Pancreas (tissue), 10 donors: ENCODE measurements at places on chromosomes 16 and 17. TPM values are rescaled to one million over a fixed set of nuclear protein-coding genes. Genes with fewer than 3 reads are reported as not detected.

DNA sequence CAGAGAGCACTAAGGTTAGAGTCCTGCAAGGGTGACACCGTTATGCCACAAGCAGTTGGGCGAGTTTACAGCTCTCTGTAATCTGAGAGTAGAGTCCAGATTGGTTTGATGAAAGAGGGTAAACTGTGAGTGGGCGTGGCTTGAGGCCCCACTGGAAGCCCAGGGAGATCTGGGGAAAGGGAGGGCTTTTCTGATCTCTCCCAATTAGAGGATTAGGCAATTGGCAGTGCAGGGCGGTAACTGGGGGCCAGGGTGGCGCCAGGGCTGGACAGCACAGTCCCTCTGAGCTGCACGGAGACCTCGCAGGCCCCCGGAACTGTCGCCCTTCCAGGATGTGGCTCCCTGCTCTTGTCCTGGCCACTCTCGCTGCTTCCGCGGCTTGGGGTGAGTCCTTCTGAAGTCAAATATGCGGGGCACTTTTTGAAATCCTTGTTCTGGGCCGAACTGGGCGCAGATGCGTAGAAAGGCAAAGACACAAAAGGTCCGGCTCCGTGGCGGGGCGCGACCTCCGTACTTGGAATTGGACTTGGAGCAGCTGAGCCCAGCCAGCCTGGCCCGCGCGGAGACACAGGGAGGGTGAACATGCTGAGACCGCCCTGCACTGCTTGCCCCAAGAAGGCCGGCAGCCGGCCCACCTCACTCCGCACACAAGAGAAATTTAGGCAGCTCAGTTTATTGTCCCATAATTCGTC, 72.4 kb downstream of the CES1 start:
- DNase-seq = no peak

DNA sequence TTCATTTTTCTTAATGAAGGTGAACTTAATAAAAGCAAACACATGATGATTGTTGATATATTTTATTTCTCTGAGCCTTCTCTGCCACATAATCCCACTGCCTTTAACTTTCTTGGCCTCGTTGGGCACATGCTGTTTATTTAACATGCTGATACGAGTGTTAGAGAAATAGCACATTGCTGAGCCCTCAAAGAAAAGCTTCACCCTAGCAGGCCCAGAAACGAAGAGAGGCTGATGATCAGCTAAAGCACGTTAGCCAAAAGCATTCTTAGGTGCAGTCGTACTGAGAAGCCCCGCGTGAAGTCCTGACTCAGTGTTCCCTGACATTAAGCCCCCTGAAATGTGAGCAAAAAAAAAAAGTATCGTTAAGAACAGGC, 122.8 kb downstream of the CCDC182 start:
- no peak for DNase-seq

- DNase-seq = no peak
These were observed 126.9 kb upstream of the AXIN2 start for GRCh38 chr17:65688307-65688706.

DNA sequence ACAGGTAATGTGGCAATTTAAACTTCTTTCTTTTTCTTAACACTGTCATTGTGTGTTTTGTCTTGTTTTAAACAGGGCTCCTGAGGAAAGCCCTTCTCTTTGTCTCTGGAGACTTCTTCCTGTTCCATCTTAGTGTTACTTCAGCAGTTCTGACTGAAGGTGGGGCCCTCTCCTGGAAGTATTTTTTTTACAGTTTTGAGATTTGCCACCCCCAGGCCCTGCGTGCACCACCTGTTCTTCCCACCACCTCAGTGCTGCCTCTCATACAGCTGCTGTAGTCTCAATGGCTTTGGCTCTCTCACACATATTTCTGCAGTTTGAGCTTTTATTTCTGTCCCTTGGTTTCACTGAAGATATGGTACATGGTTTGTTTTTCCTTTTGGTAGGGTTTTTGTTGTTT, 52.5 kb upstream of the ALDH3A1 start:
- DNase-seq = no peak

GRCh38 chr17:78687944-78688343, 94.1 kb downstream of the CYTH1 start:
- DNase-seq = no peak

DNA sequence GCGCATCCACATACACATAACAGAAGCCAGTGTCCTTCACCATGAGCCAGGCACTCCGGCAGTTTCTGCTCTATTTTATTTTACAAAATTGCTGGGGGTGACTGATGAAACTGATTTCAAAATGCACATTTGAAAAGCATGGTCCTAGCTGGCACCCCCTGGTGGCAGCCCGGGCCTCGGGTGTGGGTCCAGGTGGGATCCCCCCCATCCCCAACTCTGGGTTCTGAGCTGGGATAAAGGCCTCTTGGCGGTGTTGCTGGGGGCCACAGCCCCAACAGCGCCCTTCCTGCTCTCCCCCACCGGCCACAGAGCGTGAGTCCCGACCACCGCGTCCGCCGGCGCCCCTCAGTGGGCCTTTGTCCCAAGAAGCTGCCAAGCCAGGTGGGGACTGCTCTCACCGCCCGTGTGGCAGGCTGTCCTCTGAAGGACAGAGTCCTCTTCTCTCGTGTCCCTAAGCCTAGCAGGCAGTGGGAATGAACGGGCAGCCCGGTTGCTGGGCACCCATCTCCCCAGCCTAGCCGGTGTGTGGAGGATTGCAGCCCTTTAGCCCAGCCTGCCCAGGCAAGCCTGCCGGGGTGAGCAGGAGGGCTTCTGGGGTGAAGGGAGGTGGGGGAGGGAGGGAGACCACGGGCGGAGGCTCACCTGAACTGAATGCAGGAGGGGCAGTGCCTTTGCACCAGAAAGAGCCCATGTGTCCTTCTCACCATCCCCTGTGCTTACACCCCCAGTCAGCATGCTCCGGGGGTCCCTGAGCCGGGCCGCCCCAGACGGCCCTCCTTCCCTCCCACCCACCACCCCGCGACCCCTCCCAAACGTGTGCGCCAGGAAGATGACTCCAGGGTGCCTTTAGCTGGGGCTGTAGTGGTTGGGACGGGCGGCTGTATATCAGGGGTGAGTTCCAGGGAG, 898 bp downstream of the SNAI3 start:
- DNase-seq = no peak

DNA sequence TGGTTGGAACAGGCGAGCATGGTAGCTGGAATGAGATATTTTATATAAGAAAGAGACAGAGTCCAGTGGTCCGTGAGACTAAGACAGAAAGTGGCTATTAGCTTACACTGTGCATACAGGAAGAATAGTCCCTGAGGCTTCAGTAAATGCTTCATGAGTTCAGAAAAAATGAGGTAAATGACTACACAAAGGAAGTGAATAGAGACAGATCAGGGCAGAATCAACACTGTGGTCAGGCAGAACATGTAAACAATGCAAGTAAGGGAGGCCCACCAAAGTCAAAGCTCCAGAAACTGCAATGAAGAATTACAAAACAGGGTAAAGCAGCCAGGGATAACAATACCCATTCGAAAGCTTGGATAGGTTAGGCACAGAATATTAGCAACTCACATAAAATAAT, 4.8 kb downstream of the ABCA10 start:
- DNase-seq = no peak

DNA sequence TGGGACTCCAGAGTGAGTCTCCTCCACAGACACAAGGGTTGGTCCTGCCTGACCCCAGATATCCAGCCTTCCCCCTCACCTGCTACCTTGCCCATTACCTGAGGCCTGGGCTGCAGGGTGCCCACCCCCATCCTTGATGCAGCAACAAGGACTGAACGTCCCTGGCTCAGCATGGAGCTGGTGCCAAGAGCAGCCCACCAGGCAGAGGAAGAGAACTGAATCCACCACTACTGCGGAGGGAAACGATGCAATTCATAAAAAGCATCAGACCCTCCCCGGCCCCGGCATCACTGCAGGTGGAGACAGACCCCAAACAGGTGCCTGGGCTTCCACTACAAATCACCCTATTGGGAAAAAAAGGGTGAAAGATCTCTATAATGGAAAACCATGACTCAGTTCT, 131.0 kb upstream of the TNRC6C start:
- no peak for DNase-seq

DNA sequence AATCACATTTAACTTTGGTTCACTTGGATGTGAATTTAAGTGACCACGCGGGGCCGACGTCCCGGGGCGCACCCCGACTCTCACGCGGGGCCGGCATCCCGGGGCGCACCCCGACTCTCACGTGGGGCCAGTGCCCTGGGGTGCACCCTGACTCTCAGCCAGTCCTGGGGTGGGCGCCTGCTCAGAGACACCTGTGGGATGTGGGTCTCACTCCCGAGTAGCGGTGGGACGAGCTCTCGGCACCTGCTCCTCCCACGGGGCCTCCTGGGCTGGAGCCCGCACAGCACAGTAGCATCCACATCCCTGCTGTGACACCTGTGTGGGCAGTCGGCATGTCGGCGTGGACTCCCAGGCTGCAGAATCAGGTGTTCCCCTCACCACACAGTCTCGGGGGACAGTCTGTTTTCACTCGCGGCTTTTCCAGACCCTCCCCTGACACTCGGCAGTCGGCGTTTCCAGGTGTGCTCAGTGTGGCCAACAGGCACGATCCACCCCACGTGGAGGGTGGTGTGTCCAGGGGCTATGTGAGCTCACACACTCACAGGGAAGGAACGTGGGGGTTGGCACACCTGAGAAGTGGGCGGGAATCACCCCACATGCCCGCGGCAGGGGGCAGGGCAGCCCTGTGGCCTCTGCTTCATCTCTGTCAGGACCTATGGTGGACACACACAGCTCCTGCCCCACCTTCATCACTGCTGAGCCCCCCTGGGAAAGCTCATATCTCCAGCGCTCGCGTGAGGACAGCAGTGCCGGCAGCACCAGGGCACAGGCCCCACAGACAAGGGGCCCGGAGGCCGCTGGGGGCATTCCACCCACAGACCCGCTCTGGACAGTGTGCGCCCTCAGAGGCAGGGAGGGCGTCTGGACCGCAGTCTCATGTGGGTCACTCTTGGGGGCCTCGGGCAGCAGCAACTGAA, 51.8 kb downstream of the LMF1 start:
- no peak for DNase-seq

DNA sequence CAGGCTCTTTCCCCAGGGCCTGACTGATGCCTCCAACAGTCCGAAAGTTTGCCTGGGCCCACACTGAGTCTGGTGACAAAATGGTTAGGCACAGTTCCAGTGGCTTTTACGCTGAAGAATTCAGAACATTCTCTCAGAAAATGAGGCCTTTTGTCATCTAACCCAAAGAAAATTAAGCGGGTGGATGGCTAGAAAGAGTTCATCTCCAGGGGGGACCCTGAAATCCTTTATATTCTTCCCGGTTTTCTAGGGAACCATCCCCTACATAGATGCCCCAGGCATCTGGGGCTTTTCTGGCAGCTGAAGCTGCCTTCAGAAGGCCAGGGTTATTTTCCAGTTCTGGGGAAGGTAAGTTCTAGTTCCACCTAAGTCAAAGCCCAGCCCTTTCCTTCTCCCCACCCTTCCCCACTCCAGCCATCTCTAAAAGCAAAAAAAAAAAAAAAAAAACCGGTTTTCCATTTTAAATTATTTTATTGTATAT, 2.2 kb downstream of the RASD1 start:
- no peak for DNase-seq

DNA sequence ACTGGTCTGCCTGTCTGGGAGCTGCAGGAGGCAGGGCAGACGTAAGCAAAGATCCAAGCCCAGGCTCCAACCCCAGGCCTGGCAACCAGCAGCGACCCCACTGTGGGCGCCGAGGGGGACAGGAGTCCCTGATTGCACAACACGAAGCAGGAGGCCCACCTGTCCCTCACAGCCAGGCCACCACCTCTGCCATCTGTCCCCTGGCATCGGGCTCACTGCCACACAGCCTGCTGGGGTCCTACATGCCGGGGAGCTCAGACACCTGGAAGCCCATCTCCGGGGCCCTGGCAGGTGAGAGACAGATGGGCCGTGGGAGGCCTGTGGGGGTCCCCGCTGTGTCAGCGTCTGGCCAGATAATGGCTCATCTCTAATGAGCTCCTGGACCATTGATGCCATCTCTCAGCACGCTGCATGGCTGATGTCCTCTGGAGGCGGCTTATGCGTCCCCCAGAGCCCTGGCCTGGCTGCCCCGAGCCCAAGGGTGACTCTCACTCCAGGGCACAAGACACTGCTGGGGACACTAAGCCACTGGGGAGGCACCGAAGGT, 11.3 kb upstream of the RASD1 start:
- no peak for DNase-seq

- DNase-seq = no peak
These were observed 13.3 kb downstream of the CRISPLD2 start for GRCh38 chr16:84833144-84833500.

DNA sequence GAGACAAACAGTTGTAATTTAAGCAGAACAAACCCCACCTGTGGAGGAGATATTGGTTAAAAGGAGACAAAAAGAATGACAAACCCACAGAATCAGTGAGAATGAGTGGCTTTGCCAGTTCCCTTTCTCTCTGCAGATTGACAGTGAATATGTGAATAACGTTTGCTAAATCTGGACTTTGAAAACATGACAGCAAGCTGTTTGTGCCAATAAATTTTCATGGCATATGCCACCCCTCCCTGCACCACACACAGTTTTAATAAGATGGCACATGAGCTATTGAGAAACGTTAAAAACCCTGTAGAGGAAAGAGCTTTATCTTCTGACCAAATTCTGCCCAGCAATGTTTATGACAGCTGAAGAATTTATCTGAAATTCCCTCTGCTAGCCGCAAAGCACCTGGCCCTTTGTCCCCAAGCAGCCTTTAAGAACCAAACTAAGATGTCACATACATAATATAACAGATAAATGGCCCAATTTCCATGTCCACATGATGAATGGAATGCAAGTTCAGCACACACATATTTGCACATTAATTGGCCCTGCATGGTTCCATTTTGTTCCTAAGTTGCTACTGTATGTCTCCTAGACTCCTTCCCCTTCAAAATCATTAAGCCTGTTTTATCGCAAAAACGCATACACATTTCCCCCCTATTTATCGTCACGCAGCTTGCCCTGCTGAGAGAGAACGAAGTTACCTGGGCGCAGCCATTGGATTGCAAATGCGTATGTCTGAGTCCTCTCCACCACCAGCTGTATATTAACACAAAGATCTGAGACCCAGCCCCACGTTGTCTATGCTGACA, 773.5 kb upstream of the EEF2KMT start:
- DNase-seq = no peak

DNA sequence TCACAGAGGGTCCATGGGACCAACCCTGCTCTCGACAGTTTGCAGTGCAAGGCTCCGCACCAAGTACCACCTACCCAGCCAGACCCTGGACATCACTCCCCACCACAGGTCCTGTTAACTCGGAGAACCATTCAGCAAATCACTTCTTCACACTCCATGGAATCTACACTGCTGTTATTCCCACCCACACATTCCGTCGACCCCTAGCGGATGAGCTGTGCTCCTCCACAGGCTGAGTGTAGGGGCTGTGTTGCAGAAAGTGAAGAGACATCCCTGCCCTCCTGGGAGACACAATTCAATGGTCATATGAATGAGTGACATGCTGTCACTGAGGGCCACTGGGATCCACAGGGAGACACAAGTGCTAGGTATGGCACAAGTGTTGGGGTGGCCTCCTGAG, 27.5 kb downstream of the MPG start:
- no peak for DNase-seq

Gene RNF213
- 39.5 TPM for total RNA-seq

Gene HAS3
- total RNA-seq = 3.9 TPM

Gene LPCAT2
- 3.7 TPM for total RNA-seq

Gene ABCC6
- total RNA-seq = 14.9 TPM

Gene TMC8
- 0.51 TPM for total RNA-seq

Gene TBX2
- 2.0 TPM for total RNA-seq
